Activated CD8-positive, alpha-beta memory T cell treated with anti-CD3 and anti-CD28 coated beads for 24 hours (primary cell): ENCODE measurements at places on chromosomes 13 and 19.

GRCh38 chr13:51584731-51585672, 740 bp downstream of the WDFY2 start:
- DNase-seq, result no peak

DNA sequence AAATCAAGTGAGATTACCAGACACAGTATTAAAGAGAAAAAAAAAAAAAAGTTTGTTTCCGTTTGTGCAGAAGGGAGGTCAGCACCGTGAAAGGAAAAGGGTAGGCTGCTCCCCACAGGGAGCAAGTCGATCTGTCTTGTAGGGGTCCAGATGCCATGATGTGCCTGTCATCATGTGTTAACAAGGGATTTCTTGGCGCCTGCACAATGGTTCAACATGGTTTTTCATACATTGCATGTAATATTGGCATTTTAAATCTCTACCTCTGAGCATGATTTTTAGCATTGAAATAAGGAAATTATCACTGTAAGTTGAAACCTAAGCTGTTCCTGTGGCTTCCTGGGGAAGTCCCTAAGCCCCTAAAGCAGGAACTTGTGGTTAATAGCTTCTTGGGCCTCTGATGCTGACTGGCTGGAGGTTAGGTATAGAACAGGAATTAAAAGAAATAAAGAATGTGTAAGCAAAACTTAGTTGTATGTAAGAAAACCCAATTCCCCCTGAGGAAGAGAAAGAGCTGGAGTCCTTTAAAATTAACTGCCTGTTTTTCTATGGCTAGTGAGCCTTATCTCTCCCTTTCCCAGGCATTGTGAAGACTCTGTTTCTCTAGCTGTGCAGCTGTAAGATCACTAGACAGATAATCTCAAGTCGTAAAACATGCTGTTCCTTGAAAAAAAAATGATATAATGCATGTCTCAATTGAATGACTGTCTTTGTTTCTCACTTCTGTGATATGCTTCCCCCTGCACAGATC, 7.4 kb upstream of the FCGBP start:
- DNase-seq, result peak; percentile 71

- DNase-seq, result no peak
Measured at GRCh38 chr13:19645000-19645399, 11.5 kb downstream of the MPHOSPH8 start.

GRCh38 chr19:16417660-16418596, 53.8 kb downstream of the EPS15L1 start:
- peak; percentile 87 for DNase-seq

DNA sequence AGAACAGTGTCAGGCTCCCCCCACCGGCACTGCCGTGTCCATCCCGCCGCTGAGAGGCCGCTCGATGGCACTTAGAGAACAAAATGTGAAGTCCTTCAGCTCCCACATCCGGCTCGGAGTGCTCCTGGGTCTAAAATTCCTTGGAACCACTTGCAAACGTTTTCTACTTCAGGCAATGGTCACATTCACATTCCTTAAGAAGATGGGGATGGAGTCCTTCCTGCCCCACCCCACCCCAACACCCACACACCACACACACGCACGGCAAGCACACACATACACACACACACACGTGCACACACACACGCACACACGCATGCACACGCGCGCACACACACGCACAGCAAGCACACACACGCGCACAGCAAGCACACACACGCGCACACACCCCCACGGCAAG, 83.4 kb downstream of the SOX1 start:
- DNase-seq, result no peak

GRCh38 chr19:42313096-42313839, at the start of gene TMEM145:
Gene TMEM145, plus strand, starts transcription at chr19:42313309. Its CDS starts 68 bp downstream, at chr19:42313377.
- peak; percentile 71 for DNase-seq

DNA sequence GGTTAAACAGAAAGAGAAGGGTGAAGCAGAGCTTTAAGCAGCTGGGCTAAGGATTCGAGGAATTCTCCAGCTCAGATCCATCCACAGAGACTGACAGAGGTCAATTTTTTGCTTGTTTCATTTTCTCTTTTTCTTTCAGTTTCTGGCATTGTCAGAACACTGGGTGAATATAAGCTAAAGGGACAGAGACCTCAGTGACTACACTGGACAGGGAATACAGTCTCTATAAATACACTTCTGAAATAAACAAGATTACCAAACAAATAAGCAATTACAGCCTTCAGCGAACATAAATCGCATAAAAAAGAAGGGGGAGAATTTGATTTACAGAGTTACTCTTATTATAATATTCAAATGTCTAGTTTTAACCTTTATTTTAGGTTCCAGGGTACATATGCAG, 3.7 kb upstream of the ZNF441 start:
- no peak for DNase-seq

DNA sequence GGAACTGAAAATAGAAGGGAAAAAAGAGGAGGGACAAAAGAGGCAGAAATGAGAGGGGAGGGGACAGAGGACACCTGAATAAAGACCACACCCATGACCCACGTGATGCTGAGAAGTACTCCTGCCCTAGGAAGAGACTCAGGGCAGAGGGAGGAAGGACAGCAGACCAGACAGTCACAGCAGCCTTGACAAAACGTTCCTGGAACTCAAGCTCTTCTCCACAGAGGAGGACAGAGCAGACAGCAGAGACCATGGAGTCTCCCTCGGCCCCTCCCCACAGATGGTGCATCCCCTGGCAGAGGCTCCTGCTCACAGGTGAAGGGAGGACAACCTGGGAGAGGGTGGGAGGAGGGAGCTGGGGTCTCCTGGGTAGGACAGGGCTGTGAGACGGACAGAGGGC, at the start of gene CEACAM5:
Gene CEACAM5 (plus strand): TSS at position 146 of the 400 bp plus-strand sequence. CDS start 106 bp downstream, at position 252.
- DNase-seq, result peak; percentile 37

GRCh38 chr13:40241125-40241798, 425.2 kb downstream of the FOXO1 start:
- no peak for DNase-seq

GRCh38 chr13:87498681-87499080, 172.5 kb upstream of the SLITRK5 start:
- no peak for DNase-seq

GRCh38 chr19:30325676-30326392, 46.4 kb upstream of the ZNF536 start:
- no peak for DNase-seq

GRCh38 chr13:107462501-107462900, 752.8 kb downstream of the LIG4 start:
- no peak for DNase-seq

GRCh38 chr13:97477844-97478243, 43.9 kb downstream of the RAP2A start:
- DNase-seq, result no peak

DNA sequence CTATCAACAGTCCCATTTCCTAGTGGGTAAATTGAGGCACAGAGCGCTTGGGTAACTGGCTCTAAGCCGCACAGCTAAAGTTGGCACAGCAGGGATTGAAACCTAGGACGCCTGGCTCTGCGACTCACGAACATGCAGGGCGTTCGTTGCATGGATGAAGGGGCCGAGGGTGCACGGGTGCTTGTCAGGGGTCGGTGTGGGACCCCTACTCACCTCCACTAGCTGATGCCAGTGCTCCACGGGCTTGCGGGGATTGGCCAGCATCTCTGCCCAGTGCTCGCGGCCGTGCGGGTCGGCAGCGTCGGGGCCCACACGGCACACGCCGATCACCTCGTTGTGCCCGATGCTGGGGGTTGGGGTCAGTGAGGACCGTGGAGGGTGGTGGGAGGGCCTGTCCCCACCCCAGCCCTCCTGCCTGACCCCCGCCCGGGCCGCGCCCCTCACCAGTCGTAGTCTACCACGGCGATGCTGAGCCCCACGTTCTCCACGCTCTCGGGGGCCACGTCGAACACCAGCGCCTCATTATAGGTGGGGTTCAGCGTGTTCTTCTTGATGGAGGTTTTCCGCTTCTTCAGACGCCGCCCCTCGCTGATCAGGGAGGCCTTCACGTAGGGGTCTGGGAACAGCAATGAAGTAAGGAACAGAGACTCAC, 14.6 kb downstream of the SYT3 start:
- no peak for DNase-seq

GRCh38 chr19:14402332-14403144, 16.6 kb downstream of the DDX39A start:
- no peak for DNase-seq

DNA sequence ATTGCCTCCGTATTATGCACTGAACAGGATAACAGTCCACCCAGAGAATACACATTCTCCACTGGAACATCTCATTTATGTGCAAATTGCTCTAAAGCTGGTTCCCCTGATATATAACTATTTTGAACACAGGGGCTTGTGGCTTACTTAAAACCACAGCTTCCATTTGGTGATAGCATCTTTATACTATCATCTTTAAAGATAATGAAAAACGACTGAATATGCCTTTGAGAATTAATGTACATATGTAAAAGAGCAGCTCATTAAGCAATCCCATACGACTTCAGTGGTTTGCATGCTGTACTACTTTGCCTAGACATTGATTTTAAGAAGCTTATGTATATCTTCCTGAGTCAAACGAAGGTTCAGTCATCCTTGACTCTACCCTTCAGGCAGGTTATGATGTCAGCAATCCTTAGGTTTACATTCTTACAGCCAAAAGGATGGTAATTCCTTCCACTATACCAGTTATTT, 40.8 kb downstream of the BRD4 start:
- DNase-seq, result no peak

DNA sequence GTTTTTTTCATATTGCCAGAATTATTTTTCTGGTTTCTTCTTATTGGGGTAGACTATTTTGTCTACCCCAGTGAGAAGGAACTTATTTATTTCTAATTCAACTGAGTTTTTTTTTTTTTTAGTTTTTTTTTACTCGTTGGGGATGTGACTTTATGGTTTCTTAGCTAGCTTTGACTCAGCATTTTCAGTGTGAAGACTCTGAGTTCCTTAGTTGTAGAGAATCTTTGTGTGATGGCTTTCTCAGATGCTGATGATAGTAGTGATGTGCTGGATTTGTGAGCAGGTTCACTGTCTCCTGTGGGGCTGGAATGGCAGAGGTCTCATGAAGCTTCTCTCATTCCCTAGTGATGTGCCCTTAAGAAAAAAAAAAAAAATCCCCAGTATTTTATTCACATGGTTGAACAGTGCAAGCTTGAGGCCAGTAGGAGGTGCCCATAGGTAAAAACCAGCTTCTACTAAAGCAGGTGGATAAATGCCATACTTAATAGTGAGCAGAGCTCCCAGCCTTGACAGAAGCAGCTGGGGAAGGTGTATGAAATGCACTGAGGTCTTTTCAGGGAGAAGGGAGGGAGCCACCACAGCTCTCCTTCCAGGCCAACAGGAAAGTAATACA, 106.2 kb upstream of the KLF5 start:
- no peak for DNase-seq

DNA sequence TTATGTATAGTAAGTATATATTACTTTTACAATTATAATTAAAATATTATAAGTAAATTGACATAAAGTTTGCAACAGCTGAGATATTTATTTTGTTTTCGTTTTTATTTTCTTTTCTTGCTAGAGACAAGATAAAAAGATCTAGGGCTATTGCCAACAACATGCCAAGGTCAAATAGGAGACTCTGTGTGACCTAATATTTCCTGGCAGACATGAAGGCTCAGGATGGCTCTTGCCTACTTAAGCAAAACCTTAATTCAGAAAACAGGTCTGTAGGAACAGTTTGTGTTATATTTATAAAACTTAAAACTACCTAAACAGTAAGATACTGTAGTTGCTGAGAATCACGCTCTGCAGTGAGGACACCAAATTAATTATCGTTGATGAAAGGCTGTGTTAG, 145.2 kb downstream of the RFC3 start:
- DNase-seq, result no peak

DNA sequence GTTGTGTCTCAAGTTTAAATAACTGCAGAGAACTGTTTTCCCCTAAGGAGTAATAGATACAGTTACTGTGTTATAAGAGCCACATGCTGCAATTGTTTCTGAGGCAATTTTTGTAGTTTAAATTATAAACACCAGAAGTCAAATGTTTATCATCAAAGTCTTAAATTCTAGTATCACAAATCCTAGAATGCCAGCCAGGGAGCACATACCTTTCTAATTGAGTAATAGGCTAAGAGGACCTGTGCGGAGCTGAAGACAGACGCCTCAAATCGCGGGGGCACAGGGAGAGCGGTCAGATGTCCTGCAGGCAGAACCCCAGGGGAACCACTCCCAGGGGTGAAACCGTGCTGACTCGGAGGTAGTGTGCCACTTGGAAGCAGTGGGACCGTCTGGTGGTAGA, 65.2 kb upstream of the TNFRSF19 start:
- DNase-seq, result no peak

- DNase-seq, result no peak
Measured at GRCh38 chr13:97384371-97384770, 49.6 kb upstream of the RAP2A start.

GRCh38 chr13:39789451-39789850, 134.0 kb downstream of the COG6 start:
- no peak for DNase-seq

- no peak for DNase-seq
Measured at GRCh38 chr19:525857-526419, 5.6 kb upstream of the CDC34 start.

GRCh38 chr19:57903618-57904184, 12.7 kb downstream of the ZNF417 start:
- no peak for DNase-seq

DNA sequence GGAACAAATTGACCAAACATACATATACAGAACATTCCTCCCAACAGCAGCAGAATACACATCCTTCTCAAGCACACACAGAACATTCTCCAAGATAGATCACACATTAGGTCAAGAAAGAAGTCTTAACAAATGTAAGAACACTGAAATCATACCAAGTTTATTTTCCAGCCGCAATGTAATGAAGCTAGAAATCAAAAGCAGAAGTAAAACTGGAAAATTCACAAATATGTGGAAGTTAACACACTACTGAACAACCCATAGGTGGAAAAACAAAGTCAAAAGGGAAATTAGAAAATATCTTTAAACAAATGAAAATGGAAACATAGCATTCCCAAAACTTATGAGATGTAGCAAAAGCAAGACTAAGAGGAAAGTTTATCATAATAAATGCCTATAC, 692.6 kb downstream of the DIAPH3 start:
- no peak for DNase-seq

GRCh38 chr19:52542984-52543664, 15.7 kb downstream of the ZNF808 start:
- peak; percentile 65 for DNase-seq

GRCh38 chr19:53554804-53555203, 16.9 kb downstream of the ZNF331 start:
- DNase-seq, result no peak

- DNase-seq, result no peak
Measured at GRCh38 chr19:55597501-55597921, 1.8 kb downstream of the FIZ1 start.

GRCh38 chr13:27022571-27023311, 148.9 kb downstream of the USP12 start:
- peak; percentile 48 for DNase-seq

- no peak for DNase-seq
Measured at GRCh38 chr13:28583651-28584091, 75.3 kb upstream of the POMP start.
